ENCODE measurements at places on chromosomes 6 and 20.

- no peak for DNase-seq
Observed at GRCh38 chr20:1846341-1846740, 48.9 kb upstream of the SIRPA start.

DNA sequence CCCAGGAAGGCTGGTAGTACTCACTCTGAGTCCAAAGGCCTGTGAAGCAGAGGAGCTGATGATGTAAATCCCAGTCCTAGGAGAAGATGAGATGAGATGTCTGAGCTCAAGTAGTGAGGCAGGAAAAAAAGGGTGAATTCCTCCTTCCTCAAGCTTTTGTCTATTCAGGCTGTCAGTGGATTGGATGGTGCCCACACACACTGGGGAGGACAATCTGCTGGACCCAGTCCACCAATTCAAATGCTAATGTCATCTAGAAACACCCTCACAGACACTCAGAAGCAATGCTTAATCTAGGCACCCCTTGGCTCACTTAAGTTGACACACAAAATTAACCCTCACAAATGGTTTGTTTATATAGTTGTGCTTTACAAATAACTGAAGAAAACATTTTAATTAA is 94.6 kb downstream of the CD109 start:
- no peak for DNase-seq

GRCh38 chr20:36794116-36794474 is 20.5 kb upstream of the DSN1 start:
- no peak for DNase-seq

- DNase-seq = no peak
Observed at GRCh38 chr6:14058735-14059134, 58.8 kb upstream of the CD83 start.

DNA sequence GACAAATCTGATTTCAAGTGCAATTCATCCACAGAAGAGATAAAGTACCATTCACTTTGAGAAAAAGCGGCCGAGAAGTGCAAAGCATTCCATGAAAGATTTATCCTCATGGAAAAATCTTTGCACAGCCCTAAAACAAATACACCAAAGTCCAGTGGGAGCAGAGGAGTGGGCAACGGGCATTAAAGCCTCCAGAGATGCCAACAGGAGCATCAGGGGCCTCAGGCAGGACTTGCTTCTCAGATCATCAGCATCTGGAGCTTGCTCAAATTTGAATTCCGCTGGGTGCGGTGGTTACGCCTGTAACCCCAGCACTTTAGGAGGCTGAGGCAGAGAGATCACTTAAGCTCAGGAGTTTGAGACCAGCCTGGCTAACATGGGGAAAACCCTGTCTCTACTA is 110.7 kb upstream of the NFATC2 start:
- DNase-seq = no peak

- DNase-seq = no peak
Observed at GRCh38 chr6:74269600-74269858, 573.5 kb downstream of the CD109 start.

GRCh38 chr6:42969934-42970333 is 9.0 kb downstream of the PEX6 start:
- DNase-seq = no peak

DNA sequence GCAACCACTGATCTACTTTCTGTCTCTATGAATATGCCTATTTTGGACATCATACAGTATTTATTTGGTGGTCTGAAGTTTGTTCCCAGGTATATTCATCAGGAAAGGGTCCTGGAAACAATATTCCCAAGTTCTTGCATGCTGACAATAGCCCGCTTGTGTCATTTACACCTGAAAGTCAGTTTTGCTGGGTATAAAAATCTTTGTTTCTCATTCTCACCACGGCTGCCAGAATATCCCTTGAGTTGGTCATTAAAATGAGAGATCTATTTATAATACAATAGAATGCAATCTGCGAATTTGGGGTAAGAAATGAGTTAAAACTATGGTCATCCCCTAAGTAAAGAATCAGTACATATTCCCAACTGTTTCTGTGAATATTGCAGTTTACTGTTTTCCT is 79.0 kb downstream of the MAN1A1 start:
- no peak for DNase-seq

- DNase-seq = no peak
Observed at GRCh38 chr6:89413006-89413400, 930 bp upstream of the RRAGD start.

GRCh38 chr6:14796974-14797762 is 448.7 kb upstream of the JARID2 start:
- no peak for DNase-seq

- DNase-seq = no peak
Observed at GRCh38 chr6:55868771-55869479, 6.5 kb downstream of the BMP5 start.

DNA sequence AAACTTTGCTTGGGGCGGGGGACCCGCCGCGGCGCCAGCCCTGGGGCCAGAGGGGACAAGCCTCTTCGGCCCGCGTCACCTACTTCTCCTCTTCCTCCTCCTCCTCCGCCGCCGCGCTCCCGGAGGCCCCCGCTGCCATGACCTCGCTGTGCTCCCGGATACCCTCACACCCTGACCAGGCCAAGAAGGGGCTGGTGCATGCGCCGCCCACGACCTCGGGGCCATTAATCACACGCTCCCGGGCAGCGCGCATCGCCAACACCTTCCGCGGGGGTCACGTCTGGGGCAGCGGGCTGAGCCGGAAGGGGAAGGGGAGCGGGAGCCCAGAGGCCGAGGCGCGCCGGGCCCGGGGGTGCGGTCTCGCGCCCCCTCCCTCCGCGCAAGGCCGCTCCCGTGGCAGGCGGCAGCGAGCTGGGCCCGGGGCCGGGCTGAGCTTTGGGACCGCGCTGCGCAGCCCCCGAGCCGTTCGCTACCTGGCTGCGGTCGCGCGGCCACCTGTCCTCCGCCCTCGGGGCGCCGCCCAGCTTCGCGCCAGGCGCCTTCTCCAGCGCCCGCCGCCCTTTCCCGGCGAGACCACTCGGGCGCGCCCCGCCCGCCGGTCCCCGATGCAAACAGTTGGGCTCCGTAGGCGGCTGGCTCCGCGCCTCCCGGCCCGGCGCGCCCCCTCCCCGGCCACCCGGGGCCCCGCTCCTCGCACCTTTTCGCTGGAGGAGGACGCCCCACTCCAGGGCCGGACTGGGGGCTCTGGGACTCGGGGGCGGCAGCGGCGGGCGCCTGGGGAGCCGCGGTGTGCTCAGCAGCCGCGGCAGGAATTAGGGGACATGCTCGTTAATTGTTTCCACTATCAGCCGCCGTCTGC is 575 bp upstream of the CNR1 start:
- DNase-seq = no peak

GRCh38 chr20:64192406-64192805 is 28.2 kb downstream of the MYT1 start:
- DNase-seq = no peak
